ENCODE measurements at places on chromosomes 7 and 10.

GRCh38 chr10:62852961-62853702 is 37.0 kb upstream of the EGR2 start:
- no peak for DNase-seq

DNA sequence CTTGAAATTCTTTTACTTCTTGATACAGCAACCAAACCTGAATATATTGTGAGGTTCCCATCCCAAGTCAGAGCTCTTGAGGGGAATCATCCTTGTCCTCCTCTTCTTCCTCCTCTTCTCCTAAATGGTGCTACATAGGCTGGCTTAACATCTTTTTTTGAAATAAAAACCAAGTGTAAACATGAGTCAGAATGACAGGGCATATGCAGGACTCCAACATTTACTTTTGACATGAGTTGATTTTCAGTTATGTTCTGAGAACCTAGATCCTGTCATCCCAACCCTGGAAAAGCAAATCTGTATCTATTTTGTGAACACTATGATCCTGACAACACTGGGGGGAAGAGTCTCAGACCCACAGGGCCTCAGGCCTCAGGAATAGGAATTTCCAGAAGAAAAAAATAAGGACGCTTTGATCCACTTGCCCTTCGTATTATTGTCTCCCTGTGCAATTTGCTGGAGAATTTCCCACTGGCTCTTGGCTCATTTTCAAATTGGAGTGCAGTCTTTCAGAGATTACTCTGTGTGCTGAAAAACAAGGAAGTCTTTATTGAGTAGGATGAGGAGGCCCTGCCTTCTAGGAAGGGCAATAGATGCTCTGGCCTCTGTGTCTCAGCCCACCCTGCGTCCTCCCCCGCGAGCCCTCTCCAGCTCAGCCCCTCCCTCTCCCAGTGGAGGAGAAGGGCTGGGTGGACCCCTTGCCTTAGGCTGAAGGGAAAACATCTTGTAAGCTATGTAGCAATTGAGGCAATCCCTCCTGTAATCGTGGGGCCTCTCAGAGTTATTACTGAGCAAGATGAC is 121.6 kb downstream of the CREB5 start:
- DNase-seq, result no peak

GRCh38 chr7:55278321-55278720 is 86.8 kb upstream of the LANCL2 start:
- no peak for DNase-seq

DNA sequence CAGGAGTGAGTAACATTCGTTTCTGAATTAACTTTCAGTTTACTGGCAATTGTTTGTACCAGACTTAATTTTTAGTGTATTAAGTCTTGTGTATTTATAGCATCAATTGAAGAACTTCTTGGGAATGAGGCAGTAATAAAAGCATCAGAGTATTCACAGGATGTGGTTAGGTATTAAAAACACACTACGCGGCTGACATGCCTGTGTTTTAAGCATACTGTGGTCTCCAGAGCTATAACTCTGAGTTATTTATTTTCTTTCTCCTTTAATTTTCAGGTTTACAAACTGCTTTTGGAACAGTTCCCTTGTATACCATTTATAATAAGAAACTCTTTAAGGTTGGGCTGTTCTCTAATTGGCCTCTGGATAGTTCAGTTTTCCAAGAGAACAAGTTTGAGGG is 626.1 kb upstream of the NRG3 start:
- DNase-seq, result no peak

DNA sequence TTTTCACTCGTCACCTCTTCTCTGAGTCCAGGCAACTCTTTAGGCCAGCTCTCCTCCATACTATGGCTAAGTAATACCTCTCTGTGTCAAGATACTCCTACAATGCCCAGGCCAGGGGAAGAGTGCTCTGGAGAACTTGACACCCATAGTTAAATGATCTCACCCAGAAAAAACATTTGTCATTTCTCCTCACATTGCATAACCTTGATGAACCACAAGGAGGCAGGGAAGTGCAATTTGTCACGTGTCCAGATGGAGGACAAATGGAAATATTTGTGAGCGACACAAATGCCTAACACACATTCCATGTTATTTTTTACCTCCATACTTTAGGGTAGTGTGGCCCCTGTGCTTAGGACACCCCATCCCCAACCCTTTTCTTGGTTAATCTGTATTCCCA is 78.3 kb downstream of the HTR7 start:
- DNase-seq, result no peak

DNA sequence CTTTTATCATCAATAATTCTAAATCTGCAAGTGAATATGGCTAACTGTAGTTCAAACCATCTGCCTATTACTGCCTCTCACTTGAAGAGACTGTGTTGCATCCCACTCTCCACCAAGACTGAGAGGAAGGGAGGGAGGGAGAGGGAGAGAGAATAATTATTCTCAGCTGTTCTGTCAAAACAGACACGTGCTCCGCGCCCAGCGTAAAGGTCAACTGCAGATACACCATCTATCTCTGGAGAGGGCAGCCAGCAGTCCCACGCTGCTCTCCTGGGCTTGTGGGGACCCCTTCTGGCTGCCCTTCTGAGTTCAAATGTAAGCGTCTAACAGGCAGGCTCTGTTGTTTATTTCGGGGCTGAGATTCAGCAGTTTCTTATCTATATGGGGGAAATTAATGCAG is 625.5 kb upstream of the GALNT17 start:
- DNase-seq, result peak; percentile 44

- no peak for DNase-seq
These were observed 582.8 kb upstream of the NRP1 start for GRCh38 chr10:33917069-33917780.

- peak; percentile 57 for DNase-seq
These were observed 56.7 kb upstream of the LRRC18 start for GRCh38 chr10:48996329-48996728.

- no peak for DNase-seq
These were observed 77.0 kb downstream of the PFKFB3 start for GRCh38 chr10:6279540-6280267.

DNA sequence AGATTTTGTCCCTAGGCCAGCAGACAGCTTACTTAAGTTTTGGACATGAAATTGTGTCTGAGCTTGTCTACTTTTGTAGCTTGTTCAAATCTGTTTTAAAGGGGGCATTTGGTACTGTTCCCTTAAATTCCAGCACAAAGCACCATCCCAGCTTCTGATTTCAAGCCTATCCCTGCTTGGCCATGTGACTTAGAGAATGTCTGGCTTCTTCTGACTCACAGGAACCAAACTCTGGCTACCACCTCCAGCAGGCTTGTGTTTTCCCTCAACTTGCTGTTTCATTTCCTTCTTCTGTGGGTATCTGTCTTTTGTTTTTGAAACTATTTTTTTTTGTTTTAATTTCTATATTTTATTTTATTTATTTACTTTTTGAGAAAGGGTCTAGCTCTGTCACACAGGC is 97.9 kb upstream of the FZD8 start:
- no peak for DNase-seq

GRCh38 chr7:107453388-107453787 is 16.5 kb upstream of the GPR22 start:
- no peak for DNase-seq

GRCh38 chr7:94452239-94452638 is 57.4 kb upstream of the CASD1 start:
- peak; percentile 85 for DNase-seq

DNA sequence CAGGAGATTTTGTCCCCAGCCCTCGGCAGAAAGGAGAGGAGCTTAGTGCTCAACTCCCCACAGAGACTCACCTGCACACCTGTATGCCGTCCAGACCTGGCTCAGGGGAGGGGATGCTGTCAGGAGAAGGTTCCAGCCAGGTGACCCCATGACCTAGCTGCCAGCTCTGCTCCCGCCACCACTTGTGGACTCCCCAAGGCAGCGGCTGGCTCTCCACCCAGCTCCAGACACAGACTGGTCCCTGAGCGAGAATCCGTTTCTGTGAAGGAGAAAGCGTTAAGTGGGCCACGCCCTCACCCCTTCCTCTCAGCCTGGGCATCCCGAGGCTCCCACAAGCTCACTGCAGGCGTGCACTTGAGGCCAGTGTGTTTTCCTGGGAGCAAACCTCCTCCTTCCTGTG is 76.4 kb downstream of the RGS10 start:
- no peak for DNase-seq

GRCh38 chr7:134356421-134356936 is 39.7 kb upstream of the SLC35B4 start:
- no peak for DNase-seq

- DNase-seq, result no peak
These were observed 220.5 kb downstream of the LHFPL3 start for GRCh38 chr7:104548861-104549260.

DNA sequence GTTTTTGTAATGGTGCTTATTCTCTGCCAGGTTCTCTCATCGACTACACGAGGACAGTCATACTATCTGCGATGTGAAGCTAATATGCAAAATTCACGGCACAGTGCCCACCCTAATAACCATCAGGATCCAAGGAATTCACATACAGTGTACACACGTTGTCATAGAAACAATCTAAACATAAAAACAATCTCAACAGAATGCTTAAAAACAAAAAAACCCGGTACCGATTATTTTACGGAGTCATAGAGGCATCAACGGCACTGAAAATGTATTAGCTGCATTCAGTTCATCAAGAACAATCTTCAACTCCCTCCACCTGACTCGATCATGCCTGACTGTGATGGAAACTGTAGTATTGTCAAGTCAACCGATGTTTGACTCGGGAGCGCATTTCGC is 628 bp downstream of the MRPS33 start:
- no peak for DNase-seq

- no peak for DNase-seq
These were observed 79.3 kb downstream of the FZD1 start for GRCh38 chr7:91343420-91343960.

DNA sequence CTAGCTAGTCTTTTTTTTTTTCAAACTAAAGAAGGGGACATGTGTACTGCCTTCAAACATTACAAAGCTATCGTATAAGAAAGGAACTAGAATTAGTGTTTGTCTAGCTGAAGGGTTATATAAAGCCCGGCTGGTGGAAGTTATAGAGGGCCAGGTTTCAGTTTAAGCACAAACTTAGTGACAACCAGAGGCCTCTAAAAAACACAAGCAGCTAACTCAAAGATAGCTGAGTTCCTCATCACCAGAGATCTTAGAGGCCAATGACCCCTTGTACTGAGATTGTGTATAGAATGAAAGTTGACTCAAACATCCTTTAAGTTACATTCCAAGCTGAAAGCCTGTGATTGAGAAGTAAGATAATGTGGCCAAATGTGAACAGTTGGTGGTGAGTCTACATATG is 28.1 kb upstream of the SGMS1 start:
- no peak for DNase-seq

- DNase-seq, result no peak
These were observed 46.2 kb downstream of the GRK5 start for GRCh38 chr10:119253433-119254174.

DNA sequence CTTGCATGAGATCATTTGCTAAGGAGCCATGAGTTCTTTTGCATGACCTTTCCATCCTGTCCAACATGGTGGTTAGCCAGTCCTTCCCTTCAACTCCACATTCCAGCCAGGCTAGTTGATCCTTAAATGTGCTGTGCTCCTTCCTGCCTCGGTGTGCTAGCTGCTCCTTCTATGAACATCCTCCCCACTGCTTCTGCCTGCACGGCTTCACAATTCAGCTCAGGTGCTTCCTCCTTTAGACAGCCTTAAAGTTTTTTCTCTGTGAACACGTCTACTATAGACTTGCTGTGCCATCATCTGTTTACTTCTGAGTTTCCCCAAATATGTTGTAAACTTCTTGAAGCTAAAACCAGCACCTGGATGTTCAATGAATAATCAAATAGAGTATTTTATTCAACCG is 95.5 kb downstream of the OTUD1 start:
- DNase-seq, result no peak

GRCh38 chr7:48042216-48042615 is 6.9 kb downstream of the C7orf57 start:
- no peak for DNase-seq

DNA sequence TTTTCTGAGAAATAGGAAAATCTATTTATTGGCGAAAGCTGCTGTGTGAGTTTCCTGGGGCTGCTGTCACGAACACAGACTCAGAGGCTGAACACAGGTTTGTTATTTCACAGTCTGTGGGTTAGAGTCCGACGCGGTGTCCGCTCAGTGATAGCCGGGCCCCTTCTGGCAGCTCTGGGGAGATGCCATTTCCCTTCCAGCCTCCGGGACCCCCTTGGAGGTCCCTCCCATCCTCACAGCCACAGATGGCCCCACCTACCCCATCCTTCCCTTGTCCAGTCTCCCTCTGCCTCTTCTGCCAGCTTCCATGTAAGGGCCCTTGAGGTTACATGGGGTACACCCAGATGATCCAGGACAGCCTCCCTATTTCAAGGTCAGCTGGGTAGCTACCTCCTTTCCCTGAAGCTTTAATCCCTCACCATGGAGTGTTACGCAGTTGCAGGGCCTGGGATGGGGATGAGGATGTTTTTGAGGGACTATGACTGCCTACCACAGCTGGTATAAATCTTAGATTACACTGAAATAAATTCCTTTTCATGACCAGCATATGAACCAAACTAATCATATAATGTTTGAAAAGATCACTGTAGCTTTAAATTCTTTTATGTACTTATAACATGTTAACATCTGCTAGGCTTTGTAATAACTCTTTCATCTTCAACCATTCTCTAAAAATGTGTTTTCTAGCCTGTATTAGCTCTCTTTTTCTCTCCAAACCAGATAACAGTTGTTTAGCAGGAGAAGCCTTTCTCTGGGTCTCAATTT is 98.5 kb downstream of the WDR37 start:
- DNase-seq, result no peak

GRCh38 chr10:14040787-14041631 is 289.7 kb downstream of the FRMD4A start:
- DNase-seq, result no peak

GRCh38 chr7:12162415-12163113 is 48.5 kb upstream of the TMEM106B start:
- no peak for DNase-seq

DNA sequence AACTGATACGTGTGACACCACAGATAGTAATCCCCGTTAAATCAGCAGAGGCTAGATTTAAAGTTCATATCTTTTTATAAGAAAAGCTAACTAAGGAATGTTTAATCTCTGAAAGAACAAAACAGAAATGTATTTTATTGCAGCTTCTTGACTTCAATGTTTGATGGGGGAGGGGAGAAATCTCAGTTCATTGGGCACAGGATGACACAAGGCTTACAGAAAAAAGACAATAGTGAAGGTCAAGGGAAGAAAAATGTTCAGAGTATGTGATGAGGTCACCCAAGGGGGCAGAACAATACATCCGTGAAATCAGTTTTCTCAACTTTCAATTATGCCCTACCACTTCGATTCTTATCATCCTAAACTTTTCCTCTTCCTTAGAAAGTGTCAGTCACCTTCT is 102.9 kb downstream of the ELAPOR2 start:
- no peak for DNase-seq

DNA sequence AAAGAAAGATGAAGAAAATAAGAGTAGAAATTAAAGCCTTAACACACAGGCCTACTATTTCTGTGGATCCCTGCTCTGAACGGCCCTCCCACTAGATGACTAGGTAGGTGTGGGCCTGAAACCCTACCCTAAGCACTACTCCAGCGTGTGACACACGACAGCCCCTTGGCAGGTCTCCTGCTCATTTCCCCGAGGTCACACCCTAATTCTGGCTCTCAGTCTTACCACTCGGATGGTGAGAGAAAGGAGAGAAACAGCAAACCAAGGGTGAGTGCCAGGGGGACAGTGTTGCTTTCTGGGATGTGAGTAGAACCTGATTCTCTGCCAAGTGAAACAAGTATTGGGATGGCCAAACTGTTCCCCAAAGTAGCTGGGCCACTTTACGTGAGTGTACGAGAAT is 12.1 kb downstream of the GALNTL5 start:
- no peak for DNase-seq
